ENCODE measurements at places on chromosomes 2 and 18.

DNA sequence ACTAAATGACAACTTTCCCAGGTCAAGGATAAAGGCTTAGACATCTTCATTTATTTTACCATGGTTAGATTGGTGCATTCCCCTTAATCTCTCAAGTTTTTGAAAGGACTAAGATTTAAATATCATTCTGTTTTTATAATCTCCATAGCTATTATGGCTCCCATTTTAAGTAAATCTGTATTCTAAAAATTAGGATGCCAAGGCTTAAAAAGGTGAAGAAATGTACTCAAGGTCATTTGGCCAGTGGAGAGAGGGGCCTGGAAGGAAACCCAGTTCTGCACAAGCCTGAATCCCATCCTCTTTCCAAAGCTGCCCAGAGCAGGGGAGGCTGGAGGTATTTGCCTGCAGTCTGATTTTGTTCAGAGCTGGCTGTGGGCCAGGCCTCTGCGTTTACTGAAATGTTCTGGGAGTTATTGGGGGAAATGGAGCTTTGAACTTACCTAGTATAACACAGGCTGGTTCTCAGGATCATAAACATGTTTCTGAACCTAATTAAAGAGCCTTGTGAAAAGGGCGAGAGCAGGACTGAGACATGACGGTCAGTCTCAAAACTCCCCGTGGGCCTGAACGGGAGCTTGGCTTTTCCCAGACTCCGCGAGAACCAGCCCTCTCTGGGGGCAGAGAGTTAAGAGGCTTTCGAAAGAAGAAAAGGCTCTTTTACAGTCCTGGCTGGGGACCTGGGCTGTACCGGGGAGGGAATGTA, 85.6 kb downstream of the DDX1 start:
- DNase-seq: no peak

DNA sequence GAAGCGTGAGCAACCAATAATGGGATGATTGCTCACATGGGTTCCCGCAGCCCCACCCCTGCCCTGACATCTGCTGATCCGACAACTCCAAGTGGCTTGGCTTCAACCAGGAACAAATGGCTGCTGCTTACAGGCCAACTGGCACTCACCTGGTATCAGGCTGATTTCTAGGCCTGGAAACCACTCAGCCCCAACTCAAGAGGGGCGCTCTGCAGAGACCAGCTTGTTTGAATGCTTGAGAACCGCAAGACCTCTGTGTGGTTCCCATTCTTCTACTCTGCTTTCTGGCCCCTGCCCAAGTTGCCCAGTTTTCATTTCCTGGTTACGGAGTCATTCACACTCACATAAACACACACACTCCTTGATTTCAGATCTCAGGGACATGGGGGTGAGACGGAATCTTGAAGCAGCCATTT, 52.0 kb downstream of the TNP1 start:
- DNase-seq: no peak

- no peak for DNase-seq
Observed at GRCh38 chr2:72041638-72042111, 106.0 kb downstream of the CYP26B1 start.

GRCh38 chr18:34957119-34957863, 83.9 kb upstream of the MAPRE2 start:
- DNase-seq: no peak

DNA sequence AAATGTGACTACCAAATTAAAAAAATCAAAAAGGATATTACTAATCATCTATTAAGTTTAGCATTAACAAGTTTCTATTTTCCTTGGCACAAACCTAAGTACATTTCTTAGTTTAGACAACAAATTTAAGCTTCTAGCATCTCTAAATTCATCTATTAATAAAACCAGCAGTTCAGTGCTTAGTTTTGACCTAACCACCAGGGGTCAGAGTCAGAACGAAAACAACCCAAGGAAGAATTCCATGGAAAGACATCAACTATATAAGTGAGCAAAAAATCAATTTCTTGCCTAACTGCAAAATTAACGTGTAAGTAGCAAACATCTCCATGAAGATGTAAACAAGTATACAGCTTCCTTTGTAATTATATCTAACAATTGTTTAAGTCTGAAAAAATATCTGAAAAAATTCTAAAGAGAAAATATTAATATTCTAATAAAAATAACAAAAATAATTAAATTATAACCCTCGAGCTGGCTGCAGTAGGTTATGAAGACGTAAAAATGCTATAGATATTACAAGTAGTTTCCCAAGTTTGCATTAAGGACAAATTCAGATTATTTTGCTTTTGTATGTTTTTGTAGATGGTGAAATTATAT, 83.7 kb downstream of the CERKL start:
- no peak for DNase-seq

GRCh38 chr2:239625971-239626734, 225.3 kb upstream of the HDAC4 start:
- DNase-seq: no peak

GRCh38 chr2:34909992-34910705, 1311.0 kb upstream of the FAM98A start:
- no peak for DNase-seq

- no peak for DNase-seq
Observed at GRCh38 chr2:3469486-3469885, 49.8 kb downstream of the ADI1 start.

DNA sequence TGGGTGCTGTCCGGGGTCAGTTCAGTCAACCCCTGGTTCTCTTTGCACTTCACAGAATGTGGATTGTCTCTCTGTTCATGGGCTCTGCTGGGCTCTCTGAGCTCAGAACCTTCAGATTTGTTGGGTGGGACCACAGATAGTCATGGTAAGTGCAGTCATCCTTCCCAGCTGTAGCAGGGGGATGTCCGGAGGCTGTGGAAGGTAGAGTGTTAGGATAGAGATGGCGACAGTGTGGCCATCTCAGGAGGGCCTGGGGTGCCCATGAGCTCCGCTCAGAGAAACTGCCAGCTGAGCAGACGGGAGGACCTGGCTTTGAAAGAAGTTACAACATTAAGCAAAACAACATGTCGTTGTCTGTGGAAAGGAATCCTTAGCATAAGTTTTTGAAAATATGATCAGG, 149.8 kb downstream of the FAM210A start:
- DNase-seq: no peak

DNA sequence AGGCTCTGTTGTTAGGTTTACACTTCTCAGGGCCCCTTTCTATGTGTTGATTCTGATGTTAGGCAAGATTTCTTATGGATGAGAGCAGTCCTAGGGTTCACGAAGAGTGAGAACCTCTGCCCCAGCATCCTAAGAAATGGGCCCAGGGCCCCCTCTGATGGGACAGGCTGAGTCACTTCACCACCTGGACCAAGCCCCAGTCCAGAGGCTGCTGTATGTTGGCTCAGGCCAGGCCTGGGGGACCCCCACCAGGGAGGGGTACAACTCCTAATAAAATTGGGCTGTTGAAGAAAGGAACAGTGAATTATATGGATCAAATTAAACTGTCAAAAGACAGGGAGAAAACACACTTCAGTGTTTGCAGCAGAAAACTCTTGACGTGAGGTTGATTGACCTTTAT, 365.9 kb upstream of the HS6ST1 start:
- DNase-seq: peak; percentile 37

- peak; percentile 95 for DNase-seq
Observed at GRCh38 chr2:25342372-25343186, 854 bp upstream of the DNMT3A start.

DNA sequence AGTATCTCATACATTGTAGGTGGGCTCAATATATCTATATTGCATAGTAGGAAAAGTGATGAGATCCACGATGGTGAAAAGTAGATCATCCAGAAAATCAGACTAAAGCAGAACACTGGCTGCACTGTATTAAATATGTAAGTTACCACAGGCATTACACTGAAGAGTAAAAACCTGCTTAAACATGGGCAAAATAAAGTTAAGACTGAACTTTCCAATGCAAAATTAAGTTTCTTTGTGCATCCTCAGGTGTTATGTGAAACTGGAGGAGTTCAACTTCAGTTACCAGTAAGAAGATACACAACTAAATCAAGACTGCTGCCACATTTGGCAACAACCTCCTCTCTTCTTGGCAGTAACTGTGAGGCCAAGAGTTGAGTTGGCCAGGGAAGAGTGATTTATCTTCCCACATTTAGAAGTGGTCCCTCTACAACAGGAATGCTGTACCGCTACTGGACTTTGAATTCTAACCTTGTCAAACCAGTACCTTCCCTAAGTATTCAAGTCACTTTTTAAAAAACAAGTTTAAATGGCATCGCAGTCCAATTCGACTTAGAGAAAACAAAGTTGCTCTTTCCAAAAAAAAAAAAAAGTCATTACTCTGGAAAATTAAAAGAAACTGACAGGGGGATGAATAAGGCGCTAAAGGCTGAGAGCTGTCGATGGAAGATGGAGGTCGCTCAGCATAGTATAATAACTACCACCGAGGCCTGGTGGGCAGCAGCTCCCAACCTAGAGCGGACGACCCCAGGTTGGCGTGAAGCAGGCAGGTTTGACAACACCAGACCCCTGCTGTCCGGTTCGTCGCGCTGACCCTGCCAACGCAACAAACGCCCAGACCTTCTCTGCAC, 1.1 kb downstream of the MAP4K3 start:
- DNase-seq: no peak

DNA sequence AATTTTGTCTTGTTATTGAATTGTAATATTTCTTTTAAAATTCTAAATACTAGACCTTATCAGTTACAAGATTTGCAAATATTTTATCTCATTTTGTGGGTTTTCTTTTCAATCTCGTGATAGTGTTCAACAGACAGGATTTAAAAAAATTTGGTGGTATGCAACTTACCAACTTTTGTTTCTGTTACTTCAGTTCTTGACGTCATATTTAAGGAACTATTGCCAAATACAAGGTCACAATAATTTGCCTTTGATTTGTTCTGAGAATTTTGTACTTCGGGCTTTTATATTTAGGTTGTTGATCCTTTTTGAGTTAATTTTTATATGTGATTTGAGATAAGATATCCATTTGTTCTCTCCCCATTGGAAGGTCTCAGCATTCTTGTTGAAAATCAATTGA, 876.6 kb downstream of the DCDC2C start:
- no peak for DNase-seq

- DNase-seq: no peak
Observed at GRCh38 chr2:197920088-197920487, 115.7 kb downstream of the PLCL1 start.

DNA sequence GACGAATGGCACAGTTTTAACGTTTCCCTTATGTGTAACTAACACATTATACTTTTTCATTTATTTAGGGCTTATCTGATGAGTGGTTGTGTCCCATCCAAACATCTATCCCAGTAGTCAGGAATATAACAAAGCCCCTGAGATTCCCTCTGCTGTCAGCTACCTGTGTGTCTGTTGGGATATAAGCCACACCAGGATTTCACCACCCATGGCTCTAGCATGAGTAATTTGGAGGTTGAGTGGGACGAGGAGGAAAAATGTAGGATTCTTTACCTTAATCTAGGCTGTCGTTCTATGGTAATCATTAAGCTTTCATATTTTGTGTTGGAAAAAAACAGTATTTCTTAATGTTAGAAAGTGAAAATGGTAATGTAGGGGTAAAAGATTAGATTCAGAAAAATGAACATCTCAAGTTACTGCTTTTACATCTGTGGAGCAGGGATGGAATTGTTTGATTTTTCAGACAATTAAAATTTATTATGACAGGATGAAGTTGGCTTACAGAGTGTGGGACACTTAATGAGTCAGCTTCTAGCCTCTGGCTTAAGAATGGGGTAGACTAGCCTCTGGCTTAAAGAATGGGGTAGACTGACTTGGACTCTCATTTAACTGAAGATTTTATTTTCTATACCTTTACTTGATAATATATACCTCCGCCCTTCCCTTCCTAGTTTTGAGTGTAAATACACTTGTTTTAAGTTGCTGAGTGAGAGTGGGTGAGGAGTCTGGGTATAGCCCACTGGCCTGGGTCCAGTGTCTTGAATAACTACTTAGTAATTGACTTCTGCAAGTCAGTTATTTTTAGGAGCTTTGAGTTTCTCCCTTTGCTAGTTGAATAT, 88.5 kb upstream of the RANBP2 start:
- DNase-seq: no peak
